ENCODE measurements at places on chromosomes 7 and 10.

- DNase-seq, result no peak
Measured at GRCh38 chr7:128359939-128360338, 1.6 kb downstream of the PRRT4 start.

DNA sequence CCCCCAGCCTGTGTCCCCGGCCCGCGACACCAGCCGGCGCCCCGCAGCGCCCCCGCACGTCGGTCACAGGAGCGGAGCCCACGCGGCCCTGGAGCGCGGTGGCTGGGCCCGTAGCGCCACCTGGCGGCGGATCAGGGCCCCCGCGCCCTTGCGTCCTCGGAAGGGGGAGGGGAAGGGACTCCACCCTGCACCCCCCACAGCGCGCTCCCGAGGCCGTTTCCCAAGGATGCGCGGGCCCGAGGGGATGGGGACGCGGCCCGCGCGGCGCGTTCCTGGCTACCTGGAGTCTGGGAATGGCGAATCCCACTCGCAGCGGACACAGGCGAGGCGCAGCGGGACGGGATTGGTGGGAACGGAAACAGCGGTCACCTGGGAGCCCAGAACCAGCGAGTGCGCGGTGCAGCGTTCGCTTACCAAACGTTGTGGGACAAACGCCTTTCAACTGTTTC is 23.8 kb upstream of the MKI67 start:
- peak; percentile 85 for DNase-seq

DNA sequence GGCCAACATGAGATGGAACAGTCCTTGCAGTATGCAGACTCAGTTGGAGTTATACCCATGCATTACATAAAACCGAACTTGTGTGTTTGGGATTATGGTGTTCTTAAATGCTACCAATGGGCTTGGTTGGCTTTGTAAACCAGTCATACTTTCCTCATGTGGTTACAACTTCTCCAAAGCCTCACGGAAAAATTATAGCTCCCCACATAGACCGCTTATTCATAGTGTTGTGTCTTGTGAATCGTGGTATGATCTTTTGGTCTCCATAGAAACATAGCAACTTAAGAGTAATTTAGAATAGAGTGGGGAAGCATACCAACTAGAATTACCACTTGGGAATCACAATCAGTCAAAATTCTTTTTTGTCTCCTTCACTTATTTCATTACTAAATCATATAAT is 112.3 kb upstream of the FZD1 start:
- DNase-seq, result no peak

DNA sequence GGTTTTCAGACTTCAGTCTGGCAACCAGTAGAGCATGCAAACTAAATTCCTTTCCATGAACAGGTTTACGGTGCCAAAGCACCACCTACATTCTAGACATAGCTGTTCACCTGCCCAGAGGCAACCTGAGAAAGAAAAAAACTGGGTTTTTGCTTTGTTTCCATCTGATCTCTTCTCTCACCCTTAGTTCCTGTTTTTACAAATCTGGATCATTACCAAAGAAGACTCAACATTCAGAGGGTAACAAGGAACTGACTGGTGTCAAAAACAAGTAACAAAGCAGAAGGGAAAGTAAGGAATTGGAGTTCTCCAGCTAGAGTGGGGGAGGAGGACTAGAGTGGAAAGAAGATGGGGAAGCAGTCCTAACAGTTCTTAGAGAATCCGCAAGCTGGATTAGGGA is 36.4 kb downstream of the CPVL start:
- no peak for DNase-seq

DNA sequence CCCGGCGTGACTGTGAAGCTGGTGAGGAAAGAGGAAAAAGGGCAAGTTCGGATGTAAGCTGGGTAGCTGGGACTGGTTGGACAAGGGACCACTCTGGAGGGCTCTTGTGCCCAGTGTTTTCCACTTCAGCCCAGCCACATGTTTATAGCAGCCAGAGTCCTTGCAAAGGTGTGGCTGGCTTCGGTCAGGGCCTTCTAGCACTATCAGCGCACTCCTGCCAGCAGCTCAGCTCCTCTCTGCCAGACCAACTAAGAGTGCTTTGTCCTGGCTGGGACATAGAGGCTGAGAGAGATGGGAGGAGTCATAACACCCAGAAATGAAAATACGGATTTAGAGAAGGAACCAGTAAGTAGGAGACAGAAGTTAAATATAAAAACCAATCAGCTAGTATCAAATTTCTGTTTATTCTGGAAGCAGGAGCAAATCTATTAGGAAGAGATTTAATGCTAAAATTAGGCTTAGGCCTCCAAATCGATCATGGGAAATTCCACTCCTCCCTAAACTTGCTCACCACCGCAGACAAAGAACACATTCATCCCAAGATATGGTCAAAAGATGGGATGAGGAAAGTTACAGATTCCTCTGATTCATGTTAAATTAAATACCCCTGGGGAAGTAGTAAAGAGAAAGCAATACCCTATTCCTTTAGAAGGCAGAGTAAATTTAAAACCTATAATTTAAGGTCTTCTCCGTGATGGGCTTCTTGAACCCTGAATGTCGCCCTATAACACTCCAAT is 135.0 kb downstream of the RALA start:
- peak; percentile 66 for DNase-seq

DNA sequence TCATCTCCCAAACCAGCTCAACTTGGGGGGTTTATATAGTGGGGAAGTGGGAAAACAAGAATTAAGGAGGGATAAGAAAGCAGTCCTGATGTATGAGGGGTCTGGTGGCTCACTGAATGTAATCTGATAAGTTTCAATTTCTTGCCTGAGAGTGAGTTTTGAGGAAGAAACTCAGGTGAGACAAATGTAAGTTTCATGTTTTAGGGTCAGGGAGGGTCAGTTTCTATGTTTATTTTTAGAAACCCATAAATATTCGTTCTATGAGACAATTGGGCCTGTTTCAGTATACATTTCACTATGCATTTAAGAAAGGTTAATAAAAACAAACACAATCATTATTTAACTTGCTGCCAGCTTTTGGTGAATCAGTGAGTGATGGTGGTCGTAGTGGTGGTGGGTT is 128.0 kb upstream of the MBL2 start:
- no peak for DNase-seq

- DNase-seq, result no peak
Measured at GRCh38 chr7:137954614-137955013, 47.3 kb downstream of the CREB3L2 start.

DNA sequence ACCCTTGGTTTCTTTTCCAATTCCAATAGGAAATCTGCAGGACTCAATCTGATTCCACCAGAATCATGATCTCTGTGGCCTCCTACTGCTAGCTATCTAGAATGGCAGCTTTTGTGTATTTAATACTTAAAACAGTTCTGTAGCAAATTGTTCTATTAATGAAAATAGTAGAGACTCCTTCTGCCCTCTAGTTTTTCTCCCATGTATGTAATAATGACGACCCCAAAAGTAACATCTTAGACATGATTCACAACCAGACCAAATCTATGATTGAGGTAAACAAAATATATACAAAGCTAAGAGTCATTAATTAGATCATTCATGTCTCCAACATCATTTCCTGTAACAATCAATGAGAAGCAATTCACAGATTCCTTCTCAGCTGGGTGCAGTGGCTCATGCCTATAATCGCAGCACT is 259.1 kb upstream of the MKLN1 start:
- no peak for DNase-seq

DNA sequence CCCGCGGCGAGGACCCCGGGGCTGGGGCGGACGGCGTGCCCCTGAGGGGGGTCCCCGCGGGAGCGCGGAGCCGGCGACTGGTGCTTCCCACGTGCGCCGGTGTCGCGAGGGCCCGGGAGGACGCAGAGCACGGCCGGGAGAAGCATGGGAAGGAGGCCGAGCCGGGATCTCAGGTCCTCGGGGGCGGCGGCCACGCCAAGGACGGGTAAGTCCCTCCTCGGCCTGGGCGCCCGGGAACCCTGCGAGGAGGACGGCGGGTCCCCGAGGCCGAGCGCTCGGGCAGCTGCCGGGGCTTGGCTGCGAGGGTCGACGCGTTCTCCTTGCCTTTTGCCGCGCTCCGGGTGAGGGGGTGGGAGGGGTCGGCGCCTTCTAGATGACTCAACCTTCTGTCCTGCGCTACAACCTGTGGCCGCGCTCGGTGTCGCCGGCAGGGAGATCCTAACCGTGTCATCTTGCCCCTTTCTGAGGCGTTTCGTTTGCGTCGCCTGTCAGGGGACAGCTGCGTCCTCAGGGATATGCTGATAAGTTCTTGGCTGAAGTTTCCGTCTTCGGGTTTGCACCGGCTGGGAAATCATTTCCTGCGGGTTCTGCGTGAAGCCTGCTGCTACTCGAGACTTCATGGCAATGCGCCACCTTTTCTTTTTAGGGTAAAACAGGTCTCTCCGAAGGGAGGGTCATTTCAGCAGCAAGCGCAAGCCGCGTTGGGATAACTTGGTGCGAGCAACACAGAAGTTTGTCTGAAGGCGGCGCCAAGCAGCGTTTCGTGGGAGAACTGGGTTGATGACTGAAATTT is 529 bp downstream of the TASOR2 start:
- peak; percentile 84 for DNase-seq

DNA sequence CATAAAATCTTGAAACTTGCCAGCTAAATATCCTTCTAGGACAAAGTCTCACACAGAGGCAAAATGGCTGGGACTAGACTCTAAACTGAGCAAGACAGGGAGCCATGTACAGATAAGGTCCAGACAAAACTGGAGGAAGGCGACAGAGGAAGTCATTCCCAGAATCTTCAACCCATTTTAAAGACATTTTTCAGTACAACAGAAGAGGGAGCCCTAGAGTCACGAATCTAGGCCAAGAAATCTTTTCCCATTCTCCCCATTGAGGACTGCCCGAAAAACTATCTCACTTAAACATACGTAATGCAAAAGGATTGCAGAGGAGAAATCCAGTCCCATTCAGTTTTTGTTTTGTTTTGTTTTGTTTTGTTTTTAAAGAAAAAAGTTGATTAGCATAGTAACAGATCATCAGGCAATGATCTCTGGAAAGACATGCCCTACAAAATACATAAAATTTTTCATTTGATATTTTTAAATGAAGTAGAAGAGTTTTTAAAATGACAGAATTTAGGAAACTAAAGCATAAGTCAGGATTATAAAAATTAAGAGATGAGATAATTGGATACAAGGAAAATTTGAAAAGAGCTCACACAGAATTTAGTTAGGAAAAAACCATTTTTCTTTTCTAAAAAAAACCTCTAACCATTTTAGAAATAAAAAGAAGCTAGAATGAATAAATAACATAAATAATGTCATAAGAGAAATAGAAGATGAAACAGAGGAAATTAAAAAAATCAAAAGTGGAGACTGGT is 16.9 kb upstream of the PRF1 start:
- DNase-seq, result no peak

GRCh38 chr7:41892356-41893100 is 189.6 kb upstream of the INHBA start:
- DNase-seq, result no peak

DNA sequence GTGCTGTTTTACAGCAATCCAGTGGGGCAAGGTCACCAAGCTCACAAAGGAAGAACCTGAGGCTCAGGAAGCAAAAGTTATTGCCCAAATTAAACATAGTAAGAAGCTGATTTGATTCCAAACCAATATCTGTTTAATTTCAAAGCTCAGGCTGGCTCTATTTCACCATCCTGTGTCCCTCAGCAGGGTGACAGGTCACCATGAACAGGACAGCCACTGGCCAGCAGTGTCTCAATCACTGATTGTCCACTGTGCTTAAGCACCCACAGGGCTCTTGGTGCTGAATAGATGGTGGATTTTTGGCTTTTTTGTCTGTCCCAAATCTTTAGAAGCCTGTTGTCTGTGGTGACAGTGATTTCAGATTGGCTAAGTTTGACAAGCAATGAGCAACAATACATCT is 146.4 kb upstream of the ZNF32 start:
- no peak for DNase-seq

- DNase-seq, result no peak
Measured at GRCh38 chr10:1324903-1325302, 268.7 kb downstream of the WDR37 start.

DNA sequence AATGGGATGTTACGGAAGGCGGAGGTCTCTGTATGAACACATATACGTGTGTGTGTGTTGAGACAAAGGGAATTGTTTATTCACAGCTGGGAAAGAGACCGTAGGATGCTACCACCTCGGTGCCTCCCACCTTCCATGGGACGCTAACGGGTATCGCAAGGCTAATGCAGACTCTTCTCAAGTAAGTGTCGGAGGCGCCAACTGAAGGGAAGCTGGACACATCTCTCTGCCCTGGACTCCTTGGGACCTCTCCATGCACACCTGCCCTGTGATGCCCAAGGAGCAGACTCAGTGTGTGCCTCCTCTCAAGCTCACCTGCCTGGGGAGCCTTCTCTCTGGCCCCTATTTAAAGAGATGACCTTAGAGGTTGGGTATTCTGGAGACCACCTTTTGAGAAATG is 230.9 kb downstream of the DNAJB6 start:
- DNase-seq, result no peak

DNA sequence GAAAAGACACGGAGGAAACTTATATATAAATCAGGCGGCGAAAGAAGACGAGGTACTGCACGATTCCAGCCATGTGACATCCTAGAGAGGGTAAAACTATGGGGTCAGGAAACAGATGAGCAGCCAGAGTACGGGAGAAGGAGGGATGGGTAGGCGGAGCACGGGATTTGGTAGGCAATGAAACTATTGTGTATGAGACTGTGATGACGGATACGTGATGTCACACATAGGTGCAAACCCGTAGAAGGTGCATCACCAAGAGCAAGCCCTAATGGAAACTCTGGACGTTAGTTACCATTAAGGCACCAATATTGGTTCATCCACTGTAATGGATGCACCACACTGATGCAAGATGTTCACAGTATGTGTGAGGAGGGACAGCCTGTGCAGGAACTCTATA is 93.8 kb upstream of the MGMT start:
- no peak for DNase-seq

DNA sequence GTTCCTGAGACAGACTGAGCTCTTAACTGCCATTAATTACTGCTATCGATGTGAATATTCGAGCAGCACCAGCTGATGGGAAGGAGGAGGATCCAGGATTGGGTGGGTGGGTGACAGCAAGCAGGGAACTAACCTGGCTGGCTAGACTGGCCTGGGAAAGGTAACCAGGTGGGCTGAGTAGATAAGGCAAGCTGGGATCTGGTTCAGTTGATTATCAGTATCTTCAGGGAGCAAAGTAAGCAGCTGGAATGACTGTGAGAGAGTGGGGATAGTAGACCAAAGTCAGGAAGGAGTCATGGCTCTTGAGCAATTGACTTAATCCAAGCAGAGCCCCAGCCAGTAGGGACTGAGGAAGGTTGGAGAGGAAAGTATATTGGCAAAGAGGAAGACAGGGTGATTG is 46.9 kb upstream of the KMT2E start:
- no peak for DNase-seq

GRCh38 chr7:101743241-101743994 is 74.0 kb upstream of the CUX1 start:
- DNase-seq, result peak; percentile 82

GRCh38 chr7:30930621-30931020 is 19.0 kb downstream of the AQP1 start:
- peak; percentile 40 for DNase-seq

DNA sequence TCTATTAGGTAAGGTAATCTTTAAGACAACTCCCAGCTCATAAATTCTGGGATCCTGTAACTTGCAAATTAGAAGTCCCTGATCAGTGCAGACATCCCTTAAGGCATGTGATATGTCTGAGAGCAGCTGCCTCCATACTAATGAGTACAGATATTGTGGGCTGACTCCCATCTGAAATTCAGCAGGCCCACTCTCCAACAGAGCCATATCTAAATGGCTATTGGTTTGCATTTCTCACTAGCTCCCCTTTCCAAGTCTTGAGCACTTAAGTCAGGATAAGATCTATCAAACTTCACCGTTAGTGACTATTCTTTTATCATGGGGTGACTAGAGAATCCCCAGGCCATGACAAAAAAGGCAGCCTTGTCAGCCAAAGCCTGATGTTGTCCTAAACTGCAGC is 785.4 kb downstream of the IPMK start:
- DNase-seq, result no peak

GRCh38 chr7:47458057-47458456 is 123.9 kb downstream of the TNS3 start:
- DNase-seq, result peak; percentile 84
